NCI-H1105 (cell line): ENCODE measurements at places on chromosomes 12 and 14.
A peak's percentile ranks its signal among the peaks of the same experiment; 100 is the strongest.

- no peak for DNase-seq
These were observed 185.1 kb upstream of the C14orf180 start for GRCh38 chr14:104394409-104394851.

DNA sequence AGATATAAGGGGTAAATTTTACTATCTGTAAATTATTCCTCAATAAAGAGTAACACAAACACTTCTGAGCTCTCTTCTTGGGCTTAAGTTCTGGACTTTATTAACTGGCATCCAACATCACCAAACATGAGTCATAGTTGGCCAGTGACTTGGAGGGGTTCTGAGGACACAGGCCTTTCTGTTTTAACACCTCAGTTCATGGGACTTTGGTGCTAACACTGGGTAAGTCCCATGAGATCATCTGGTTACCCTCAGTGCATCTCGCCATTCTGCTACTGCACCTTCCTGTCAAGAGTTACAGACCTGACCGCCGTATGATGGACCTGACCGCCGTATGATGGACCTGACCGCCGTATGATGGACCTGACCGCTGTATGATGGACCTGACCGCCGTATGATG is 9.9 kb downstream of the SLC15A4 start:
- no peak for DNase-seq

DNA sequence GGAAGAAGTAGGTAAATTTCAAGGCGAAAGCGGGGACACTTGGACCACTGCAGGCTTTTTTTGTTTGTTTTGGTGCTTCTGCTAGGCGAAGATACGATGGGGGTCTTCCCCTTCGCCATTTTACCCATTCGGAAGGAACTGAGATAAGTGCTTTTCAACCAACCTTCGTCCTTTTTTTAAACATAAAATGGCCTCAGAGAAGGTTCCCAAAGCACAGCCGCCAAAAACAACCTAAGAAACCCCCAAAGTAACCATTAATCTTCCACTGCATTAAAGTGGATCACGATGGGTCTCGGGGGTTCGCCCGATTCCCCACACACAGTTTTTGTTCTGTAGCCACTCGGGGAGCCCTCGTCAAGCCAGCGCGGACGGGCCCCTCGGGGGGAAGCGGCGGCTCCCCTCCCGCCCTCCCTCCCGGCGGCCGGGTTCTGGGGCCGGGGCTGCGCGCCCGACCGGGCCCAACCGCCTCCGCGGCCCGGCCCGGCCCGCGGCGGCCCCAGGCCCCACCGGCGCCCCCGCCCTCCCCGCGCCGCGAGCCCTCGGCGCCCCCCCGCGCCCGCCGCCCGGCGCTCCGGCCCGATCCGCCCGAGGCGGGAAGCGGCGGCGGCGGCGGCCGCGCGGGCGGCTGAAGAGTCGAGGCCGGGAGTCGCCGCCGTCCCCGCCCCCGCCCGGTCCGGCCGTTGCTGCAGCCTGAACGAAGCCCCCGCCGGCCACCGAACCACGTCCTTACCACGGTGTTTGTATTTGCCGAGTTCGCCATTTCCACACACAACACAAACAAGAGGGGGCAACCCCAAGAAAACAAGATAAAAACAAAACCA is 790 bp downstream of the GTF2A1 start:
- DNase-seq: peak; percentile 34

DNA sequence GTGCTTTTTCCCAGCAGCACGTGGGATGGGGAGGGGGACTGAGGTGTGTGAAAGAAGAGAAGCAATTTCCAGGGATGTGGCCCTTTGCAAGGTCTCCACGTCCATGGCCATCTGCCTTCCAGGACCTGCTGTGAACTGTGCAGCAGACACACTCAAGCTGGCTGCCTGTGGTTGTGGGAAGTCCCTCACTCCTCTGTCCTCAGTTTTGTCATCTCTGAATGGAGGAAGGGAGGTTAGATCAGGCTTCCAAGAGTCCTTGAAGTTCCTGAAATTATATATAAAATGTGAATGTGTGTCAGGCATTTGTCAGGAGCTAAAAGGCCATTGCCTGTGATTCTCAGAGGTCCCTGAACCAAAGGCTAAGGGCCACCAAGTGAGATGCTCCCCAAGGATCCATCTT is 328.2 kb downstream of the CACNA1C start:
- DNase-seq: no peak

DNA sequence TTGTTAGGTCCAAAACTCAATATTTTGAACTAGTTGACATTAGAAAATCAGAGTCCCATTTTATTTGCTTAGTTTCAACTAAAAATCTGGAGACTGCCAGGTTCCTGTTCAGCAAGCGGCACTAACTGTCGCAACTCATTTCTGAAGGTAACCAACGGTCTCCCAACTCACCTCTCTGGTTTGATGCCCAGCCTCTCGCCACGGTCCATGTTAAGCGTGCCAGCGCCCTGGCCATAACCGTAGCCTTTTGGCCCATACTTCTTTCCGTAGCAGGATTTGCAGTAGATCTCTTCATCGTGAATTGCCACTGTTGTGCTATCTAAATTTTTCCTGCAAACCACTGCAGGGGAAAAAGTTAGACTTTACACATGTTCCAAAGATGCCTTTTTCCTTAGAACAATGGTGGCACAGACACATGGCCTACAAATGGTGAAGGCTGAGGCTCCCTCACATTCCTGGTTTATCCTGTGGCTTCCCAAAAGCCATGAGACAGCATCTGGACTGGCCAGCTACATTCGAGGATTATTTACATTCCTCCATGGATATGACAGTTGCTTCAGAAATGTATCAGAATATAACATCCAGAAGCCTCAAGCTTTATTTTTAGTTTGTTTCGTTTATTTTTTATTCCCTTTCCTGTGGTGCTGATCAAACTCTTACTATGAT is 15.7 kb downstream of the CSRP2 start:
- DNase-seq: no peak

GRCh38 chr12:61667676-61668075 is 592.5 kb upstream of the USP15 start:
- no peak for DNase-seq

DNA sequence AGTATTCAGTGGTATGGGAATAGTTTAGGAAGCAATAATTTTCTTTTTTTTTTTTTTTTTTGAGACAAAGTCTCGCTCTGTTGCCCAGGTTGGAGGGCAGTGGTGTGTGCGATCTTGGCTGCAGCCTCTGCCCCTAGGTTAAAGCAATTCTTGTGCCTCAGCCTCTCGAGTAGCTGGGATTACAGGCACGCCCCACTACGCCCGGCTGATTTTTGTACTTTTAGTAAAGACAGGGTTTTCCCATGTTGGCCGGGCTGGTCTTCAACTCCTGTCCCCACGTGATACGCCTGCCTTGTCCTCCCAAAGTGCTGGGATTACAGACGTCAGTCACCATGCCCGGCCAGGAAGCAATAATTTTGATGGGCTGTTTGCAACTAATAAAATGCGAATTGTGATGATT is 62.1 kb downstream of the ATG14 start:
- DNase-seq: no peak

DNA sequence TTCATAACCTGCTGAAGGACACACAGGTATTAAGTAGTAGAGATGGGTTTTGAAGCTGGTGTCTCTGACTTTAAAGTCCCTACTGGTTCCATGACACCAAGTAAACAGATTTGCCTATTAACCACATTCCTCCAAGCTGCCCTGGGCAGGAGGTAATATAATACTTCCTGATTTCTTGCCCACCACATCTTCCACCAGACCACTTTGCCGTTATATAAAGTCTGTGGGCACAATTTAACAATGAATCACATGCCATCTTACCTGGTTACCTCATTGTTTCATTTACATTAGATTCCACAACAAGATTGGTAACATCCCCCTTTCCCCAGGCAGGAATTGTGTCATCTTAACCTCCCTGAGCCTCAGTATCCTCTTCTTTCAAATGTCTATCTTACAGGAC is 900 bp upstream of the LRRC23 start:
- DNase-seq: no peak

DNA sequence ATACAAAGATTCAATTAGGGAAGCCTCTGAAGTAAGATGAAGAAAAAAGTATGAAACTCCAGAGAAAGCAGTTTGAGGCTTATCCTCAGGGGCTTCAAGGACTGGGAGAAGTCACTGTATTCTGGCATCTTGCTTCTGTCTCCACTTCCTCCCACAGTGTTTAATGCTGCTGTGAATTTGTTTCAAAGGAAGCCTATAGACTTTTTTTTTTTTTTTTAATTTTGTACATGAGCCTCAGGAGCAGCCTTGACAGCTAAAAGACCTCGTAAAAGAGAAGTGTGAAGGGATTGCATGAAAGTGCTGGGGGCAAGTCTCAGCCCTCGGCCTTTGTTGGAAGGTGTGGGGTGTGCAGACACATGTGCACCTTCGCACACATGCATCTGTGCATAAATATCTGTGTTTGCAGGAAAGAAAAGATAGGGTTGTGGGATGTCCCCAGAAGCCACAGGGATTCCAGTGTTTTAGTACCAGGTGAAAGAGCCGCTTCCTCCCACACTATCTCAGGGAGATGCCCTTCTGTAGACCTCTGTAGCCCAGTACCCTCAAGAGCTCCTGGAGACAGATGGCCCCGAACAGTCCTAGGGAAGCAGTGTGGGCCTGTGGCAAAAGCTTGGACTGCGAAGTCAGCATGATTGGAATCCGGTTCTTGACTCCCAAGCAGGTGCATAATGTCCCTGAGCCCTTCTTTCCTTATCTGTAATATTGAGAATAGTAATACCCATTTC is 193.5 kb upstream of the BCL2L14 start:
- DNase-seq: no peak

GRCh38 chr12:66859751-66860440 is 181.0 kb upstream of the GRIP1 start:
- no peak for DNase-seq

GRCh38 chr14:65028937-65029336 is 42.2 kb downstream of the FNTB start:
- no peak for DNase-seq

- no peak for DNase-seq
These were observed 79.0 kb downstream of the MOK start for GRCh38 chr14:102225936-102226335.

GRCh38 chr14:100728962-100729361 is 2.3 kb downstream of the DLK1 start:
- no peak for DNase-seq

- no peak for DNase-seq
These were observed 17.8 kb downstream of the TAS2R50 start for GRCh38 chr12:10968765-10969456.

DNA sequence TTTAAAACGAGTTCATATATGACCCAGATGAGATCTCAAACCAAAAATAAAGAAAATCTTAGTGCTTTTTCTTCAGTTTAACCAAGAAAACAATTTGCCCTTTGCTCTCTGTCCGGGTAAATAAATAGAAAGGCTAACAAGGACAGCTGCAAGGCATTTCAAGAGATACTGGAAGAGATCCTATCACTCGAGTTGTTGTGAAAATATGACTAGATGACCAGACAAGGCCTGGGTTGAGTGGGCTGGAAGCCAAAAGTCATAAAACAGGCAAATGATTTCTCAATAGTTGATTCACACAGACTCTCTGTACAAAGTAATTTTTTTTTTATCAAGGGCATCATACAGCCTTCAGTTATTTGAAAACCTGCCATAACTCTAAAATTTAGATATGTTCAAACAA is 55.9 kb upstream of the AVPR1A start:
- DNase-seq: peak; percentile 74

- DNase-seq: peak; percentile 49
These were observed 2.9 kb upstream of the CACNB3 start for GRCh38 chr12:48815126-48816110.

- no peak for DNase-seq
These were observed 72.4 kb downstream of the USP15 start for GRCh38 chr12:62332598-62332997.

DNA sequence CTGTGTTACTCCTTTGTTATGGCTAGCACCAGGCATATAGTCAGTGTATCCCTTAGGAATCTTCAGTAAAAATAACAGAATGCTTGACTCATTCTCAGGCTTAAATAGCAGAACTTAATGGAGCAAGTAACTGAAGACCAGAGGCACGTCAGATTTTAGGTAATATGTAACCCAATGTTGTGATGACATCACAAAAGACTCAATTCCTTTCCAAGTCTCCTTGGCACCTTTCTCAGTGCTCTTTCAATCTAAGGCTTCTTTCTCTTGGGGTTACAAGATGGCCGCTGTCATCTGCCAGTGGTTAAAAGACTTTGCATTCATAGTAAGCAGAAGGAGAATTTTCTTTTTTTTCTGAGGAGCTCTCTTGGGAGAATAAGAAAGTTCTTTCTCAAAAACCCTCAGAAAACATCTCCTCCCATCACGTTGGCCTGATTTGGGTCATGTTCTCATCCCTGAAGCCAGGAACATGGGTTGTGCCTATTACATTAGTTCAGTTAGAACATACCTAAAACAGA is 33.4 kb upstream of the DCN start:
- DNase-seq: no peak

GRCh38 chr14:68894123-68894522 is 85.0 kb downstream of the ACTN1 start:
- DNase-seq: no peak

DNA sequence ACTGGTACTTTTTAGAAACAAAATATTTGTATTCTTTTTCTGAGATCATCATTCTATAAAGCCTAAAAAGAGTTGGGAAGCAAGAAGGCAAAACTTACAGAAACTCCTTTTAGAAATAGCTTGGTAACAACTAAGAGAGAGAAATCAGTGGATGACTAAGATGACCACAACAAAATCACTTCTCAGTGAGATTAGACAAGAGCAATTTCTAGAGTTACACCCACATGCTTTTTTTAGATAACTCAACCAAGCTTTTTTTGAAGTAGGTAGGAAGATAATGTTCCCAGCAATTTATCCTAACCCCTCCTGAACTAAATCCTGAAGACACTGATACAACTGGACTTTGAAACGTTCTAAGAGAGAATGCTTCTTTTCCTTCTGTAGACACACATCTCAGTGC is 576.4 kb downstream of the SLC6A15 start:
- no peak for DNase-seq

DNA sequence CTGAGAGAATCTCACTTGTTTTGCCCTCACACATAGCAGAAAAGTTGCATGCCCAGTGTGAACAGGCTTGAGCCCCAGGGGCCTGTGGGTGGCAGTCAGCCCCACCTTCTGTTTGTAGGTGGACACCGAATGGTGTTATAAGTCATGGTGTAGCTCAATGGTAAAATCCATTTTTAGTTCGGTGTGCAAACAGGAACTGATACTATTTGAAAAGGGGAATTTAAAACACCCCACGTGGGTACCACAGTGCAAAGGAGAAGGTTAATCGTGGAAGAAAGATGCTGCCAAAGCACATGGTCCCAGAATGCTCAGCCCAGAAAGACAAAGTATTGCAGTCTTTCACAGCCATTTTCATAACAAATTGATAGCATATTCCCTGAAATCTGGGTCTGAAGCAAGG is 71.8 kb upstream of the GZMB start:
- no peak for DNase-seq

DNA sequence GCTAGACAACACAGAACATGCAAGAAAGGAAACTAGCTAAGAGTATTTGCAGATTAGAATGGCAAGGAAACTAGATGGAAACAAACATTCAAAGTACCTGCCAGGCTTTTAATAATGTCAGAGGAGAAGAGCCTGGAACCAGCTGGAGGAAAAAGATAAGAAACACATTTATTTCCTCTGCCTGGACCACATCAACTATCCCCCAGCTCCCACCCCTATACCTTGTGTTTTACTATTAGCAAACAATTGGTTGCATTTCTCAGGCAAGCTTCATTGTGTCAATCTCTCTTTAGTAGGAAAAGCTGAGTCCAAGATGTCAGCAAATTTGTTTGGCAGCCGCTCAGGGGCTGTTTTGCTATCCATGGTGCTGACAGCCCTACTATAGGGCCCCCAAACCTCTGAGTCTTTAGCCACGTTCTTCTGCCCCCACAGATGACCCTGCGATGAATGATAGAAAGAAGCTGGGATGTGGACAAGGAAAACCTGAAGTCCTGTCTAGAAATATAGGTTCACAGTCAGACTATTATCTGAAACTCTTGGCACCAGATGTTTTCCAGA is 11.6 kb upstream of the SYNDIG1L start:
- DNase-seq: no peak
